ENCODE measurements at places on chromosomes 2 and 18.

DNA sequence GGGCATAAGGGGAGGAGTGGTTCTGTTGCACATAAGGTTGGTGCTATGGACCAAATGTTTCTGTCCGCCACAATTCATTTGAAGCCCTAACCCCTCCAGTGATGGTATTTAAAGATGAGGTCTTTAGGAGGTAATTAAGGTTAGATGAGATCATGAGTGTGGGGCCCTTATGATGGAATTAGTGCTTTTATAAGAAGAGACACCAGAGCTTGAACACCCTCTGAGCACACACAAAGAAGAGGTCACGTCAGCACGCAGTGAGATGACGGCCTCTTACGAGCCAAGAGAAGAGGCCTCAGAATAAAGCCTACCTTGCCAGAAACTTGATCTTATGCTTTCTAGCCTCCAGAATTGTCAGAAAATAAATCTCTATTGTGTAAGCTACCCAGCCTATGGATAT is 386.4 kb upstream of the CYRIA start:
- no peak for DNase-seq

GRCh38 chr18:64271246-64271645 is 122.4 kb upstream of the LINC00305 start:
- no peak for DNase-seq

GRCh38 chr2:16071039-16071864 is 130.9 kb downstream of the MYCN start:
- DNase-seq, result no peak

GRCh38 chr2:234288974-234289455 is 207.9 kb downstream of the ARL4C start:
- DNase-seq, result peak; percentile 53

DNA sequence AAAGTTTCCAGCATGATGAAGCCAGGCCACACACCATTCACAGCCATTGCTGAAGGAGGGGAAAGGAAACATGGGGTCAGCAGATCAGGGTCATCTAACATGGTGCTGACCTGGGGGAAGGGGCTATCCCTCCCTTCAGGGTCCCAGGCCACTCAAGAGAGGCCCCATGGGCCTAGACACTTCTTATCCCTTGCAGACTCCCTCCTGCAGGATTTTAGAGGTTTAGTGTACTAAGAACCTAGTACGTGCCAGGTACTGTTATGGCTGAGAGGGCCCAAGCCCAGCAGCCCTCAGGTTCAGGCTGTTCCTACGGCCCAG is 8.8 kb downstream of the KHK start:
- DNase-seq, result no peak

DNA sequence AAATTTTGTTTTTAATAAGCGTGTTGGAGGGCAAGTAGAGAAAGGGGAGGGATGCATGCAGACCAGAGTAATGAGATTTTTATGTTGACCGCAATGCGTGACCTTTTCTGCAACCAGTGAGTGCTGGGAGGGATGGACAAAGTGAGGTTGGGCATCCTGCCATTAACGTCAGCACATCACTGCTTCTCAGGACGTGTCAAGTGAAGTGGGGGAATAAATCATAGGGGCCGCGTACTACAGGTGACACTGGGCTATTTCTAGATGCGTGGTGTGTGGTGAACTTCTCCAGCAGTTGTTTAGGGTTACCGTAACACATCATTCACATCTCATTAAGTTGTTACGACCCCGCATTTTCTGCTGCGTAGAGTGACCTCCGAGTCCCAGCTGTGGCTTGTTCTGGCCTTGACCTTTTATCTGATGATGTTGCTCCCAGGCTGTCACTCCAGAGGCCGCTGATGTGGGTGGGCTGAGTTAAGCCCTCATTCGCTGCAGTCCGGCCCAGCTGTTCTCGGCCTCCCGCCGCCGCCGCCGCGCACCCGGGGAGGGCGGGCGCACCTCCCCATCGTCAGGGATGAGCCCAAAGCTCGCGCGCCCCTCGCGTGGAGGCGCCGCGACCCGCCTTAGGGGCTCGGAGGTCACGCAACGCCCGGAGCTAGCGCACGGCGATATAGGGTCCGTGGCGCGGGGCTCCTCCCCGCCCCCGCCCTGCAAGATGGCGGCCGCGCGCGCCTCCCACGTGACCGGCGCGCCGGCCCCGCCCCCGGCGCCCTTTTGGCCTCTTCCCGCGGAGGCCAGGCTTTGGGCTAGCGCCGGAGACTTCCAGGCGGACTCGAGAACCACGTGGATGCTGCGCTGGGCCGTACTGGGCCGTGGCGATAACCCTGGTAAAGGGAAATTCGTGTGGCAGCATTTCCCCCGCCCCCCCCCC is 3.5 kb downstream of the ZCCHC2 start:
- peak; percentile 65 for DNase-seq

DNA sequence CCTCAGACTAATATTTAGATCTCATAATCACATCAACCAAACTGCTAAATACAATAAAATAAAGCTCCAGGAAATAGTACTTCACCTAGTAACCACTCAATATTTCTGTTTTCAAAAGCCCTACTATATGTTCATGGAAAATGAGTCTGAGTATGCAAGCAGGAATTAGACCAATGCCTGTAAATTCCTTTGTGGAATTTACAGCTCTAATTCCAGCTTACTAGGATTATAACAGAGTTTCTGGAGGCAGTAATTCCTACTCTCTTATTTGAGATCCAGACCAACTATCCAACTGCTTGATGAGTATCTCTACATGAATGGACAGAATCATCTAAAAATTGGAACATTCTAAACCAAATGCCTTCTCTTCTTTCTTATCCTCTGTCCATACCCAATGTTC is 11.6 kb downstream of the CDKL4 start:
- DNase-seq, result peak; percentile 22

Measured in fibroblast of skin of right biceps (primary cell).